Colonic mucosa (tissue), 4 donors: ENCODE measurements at places on chromosomes 3 and 15.

DNA sequence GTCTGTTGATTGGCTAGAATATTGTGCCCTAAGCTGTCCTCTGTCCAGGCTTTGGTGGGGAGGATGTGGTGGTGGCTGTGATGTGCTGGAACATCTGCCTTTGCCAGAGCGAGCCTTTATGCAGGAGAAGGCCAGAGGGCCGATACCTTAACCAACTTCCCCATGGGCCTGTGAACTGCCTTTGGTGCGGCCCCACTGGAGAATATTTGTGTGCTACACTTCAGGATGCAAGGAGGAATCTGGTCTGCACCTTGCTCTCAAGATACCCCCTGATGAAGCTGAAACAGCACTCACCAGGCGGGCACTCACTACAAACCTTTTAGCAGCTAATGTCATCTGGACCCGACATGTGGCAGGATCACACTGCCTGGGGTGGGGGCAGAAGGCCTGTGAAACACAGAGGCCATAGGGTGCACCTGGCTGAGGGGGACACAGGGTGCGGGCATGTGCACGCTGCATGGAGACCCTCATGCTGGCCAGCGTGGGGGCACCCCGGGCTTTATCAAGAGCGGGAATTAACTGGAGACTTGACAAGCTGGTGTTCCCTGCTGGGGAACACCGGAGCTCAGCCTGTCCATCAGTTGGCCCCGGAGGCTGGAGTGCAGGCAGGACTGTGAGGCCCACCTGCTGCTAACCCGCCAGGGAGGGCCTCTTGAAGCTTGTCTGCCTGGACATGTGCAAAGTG lies 16.4 kb downstream of the PRR23E start:
- H3K4me1 ChIP-seq, result no peaks in the 10 kb centered on the region
- H3K36me3 ChIP-seq, result no peaks in the 10 kb centered on the region
- H3K27me3 ChIP-seq, result no peaks in the 10 kb centered on the region
- no peak overlapping the region for H3K27ac ChIP-seq
- H3K4me3 ChIP-seq, result no peak overlapping the region

- no peaks in the 10 kb centered on the region for H3K27me3 ChIP-seq
- DNase-seq, result no peak
- H3K27ac ChIP-seq, result no peak overlapping the region
- no peaks in the 10 kb centered on the region for H3K36me3 ChIP-seq
- no peak overlapping the region for H3K4me3 ChIP-seq
Measured at GRCh38 chr3:29318251-29318650, 37.4 kb downstream of the RBMS3 start.

- no peaks in the 10 kb centered on the region for H3K36me3 ChIP-seq
- H3K4me1 ChIP-seq, result peaks cover 4% of the 10 kb centered on the region
- no peaks in the 10 kb centered on the region for H3K27me3 ChIP-seq
- DNase-seq, result no peak
- no peak overlapping the region for H3K4me3 ChIP-seq
Measured at GRCh38 chr15:64216730-64217428, 54.1 kb upstream of the PPIB start.

GRCh38 chr15:80252121-80252518 lies at the start of gene CTXND1:
Gene CTXND1 (minus strand): TSS chr15:80252213. CDS start chr15:80201949, 50,264 bp downstream.
- peak within 1 kb of the TSS; percentile 16 for H3K4me3 ChIP-seq
- H3K27ac ChIP-seq, result no peak within 1 kb of the TSS
- H3K4me1 ChIP-seq, result no peaks in the 10 kb centered on the region
- peaks cover 30% of the 10 kb centered on the region for H3K27me3 ChIP-seq
- DNase-seq, result no peak
- H3K36me3 ChIP-seq, result no peaks in the 10 kb centered on the region

- no peak overlapping the region for H3K27ac ChIP-seq
- H3K4me3 ChIP-seq, result no peak overlapping the region
- H3K36me3 ChIP-seq, result no peaks in the 10 kb centered on the region
- H3K27me3 ChIP-seq, result no peaks in the 10 kb centered on the region
- no peak for DNase-seq
Measured at GRCh38 chr15:63255489-63255990, 21.9 kb upstream of the APH1B start.

DNA sequence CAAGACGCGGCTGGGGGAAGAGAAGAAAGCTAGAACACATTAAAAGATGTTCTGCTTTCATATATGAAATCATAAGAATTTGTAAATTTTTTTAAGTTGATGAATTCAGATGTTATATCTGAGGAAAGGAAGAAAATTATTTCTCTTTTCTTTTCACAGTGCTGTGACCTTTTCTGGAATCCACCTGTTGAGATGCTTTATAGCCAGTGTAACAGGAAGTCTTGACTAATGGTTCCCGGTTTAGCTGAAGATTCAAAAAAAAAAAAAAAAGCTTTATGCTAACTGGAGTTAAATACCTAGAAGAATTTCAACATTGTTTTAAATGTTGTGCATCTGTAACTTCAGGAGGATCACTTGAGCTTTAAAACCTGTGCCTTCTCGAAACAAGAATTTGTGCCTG lies 9.9 kb downstream of the GTPBP8 start:
- H3K4me1 ChIP-seq, result no peaks in the 10 kb centered on the region
- peaks cover 3% of the 10 kb centered on the region for H3K36me3 ChIP-seq
- DNase-seq, result no peak
- H3K27ac ChIP-seq, result no peak overlapping the region
- no peak overlapping the region for H3K4me3 ChIP-seq

DNA sequence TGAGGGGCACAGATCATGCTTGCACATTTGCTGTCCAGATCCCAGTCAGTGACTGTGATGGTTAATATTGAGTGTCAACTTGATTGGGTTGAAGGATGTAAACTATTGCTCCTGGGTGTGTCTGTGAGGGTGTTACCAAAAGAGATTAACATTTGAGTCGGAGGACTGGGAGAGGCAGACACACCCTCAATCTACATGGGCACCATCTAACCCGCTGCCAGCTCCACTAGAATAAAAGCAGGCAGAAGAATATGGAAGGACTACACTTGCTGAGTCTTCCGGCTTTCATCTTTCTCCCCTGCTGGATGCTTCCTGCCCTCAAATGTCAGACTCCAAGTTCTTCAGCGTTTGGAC lies 5.1 kb downstream of the GP9 start:
- H3K36me3 ChIP-seq, result no peaks in the 10 kb centered on the region
- no peak overlapping the region for H3K4me3 ChIP-seq
- peak; percentile 72 for DNase-seq
- H3K27me3 ChIP-seq, result no peaks in the 10 kb centered on the region

DNA sequence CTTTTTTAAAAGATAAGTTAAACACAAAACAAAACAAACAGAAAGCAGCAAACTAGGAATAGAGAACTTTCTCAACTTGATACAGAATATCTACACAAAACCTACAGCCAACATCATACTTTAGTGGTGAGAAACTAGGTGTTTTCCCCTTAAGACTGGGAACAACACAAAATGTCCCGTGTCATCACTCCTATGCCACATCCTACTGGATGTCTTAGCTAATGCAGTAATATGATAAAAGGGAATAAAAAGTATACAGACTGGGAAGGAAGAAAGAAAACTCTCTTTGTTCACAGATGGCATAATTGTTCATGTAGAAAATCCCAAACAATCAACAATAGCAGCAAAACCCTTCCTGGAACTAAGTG lies 45.9 kb downstream of the TMEM45A start:
- no peaks in the 10 kb centered on the region for H3K27me3 ChIP-seq
- H3K27ac ChIP-seq, result no peak overlapping the region
- H3K4me3 ChIP-seq, result no peak overlapping the region

GRCh38 chr15:46409841-46410301 lies 775.0 kb downstream of the SQOR start:
- H3K36me3 ChIP-seq, result no peaks in the 10 kb centered on the region
- DNase-seq, result no peak
- no peaks in the 10 kb centered on the region for H3K4me1 ChIP-seq
- H3K27me3 ChIP-seq, result no peaks in the 10 kb centered on the region
- no peak overlapping the region for H3K27ac ChIP-seq

- no peaks in the 10 kb centered on the region for H3K36me3 ChIP-seq
- no peaks in the 10 kb centered on the region for H3K27me3 ChIP-seq
- no peaks in the 10 kb centered on the region for H3K4me1 ChIP-seq
- no peak for DNase-seq
- H3K4me3 ChIP-seq, result no peak overlapping the region
- no peak overlapping the region for H3K27ac ChIP-seq
Measured at GRCh38 chr3:39228496-39228895, 36.1 kb upstream of the XIRP1 start.

DNA sequence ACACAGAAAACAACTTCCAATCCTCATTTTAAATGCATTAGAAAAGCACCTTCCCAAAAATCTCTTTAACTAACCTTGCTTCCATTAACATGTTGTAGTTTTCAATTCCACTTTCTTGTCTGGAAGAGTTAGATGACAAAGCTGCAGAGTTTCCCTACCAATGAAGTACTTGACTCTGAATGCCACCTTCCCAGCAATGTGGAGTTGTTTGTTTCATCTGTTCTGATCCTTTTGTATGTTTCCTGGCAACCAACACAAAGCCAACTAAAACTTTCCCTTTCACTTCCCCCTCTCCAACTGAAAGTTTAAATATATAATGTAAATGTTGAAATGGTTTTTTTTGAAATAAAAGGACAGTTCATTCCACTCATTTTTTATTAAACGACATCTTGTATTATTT lies at the start of gene WDR49:
Gene WDR49, minus strand, starts transcription at position 183 of the 400 bp plus-strand sequence. CDS start 517 bp downstream, outside the sequence.
- H3K27ac ChIP-seq, result no peak within 1 kb of the TSS
- H3K4me1 ChIP-seq, result no peaks in the 10 kb centered on the region
- H3K4me3 ChIP-seq, result no peak within 1 kb of the TSS
- DNase-seq, result no peak
- no peaks in the 10 kb centered on the region for H3K36me3 ChIP-seq

DNA sequence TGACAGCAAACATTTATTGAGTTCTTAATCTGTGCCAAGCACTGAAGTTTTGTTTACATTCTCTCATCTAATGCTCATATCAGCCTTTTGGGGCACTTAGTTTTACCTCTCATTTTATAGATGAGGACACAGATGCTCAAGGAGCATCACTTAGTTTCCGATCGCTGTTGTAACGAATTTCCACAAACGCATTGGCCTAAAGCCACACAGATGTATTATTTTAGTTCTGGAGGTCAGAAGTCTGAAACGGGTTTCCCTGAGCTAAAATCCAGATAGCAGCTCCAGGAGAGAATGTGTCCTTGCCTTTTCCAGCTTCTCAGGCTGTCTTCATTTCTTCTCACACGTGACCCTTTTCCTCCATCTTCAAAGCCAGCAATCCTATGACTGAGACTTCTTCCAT lies 11.1 kb downstream of the SEMA6D start:
- no peaks in the 10 kb centered on the region for H3K27me3 ChIP-seq
- no peaks in the 10 kb centered on the region for H3K36me3 ChIP-seq
- no peaks in the 10 kb centered on the region for H3K4me1 ChIP-seq
- no peak for DNase-seq
- H3K4me3 ChIP-seq, result no peak overlapping the region

GRCh38 chr15:74548241-74548640 lies 7.2 kb downstream of the ARID3B start:
- no peak overlapping the region for H3K27ac ChIP-seq
- no peaks in the 10 kb centered on the region for H3K27me3 ChIP-seq
- H3K4me3 ChIP-seq, result no peak overlapping the region
- DNase-seq, result no peak
- H3K4me1 ChIP-seq, result peaks cover 11% of the 10 kb centered on the region
- H3K36me3 ChIP-seq, result no peaks in the 10 kb centered on the region

DNA sequence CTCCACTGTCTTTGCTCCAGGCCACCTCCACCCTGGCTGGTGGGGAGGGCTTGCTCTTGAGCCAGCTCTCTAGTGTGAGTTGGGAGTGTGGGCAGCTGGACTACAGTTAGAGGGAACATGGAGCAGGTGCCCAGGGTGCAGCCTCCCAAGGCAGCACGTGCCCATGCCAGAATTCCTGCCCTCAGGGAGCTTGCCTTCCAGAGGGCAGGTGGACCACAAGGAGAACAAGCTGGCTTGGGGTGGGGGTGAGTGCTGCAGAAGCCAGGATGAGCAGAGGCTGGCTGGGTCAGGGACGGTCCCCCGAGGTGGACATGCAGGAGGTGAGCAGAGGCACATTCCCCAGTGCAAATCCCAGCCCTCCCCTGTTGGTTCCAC lies 89.5 kb downstream of the VGLL4 start:
- DNase-seq, result no peak
- no peaks in the 10 kb centered on the region for H3K36me3 ChIP-seq
- no peak overlapping the region for H3K27ac ChIP-seq
- no peak overlapping the region for H3K4me3 ChIP-seq

DNA sequence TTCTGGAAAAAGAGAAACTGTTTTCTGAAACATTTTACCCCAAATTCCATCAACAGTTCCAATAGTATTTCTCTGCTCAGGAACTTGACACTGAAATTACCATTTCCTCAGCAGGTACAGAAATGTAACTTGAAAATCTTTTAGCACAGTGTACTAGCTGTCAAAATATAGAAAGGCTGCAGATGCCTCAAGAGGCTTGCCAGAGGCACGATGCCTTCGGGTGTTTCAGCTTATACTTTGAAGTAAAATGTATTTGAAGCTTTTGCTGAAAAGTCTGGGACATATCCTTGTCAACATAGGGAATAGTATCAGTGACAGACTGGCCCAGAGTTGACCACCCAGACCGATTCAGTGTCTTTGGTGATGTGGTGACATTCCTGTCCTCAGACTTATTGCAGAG lies 154.4 kb upstream of the CHRM5 start:
- no peaks in the 10 kb centered on the region for H3K36me3 ChIP-seq
- H3K4me3 ChIP-seq, result no peak overlapping the region
- no peak for DNase-seq
- H3K27me3 ChIP-seq, result no peaks in the 10 kb centered on the region
- no peaks in the 10 kb centered on the region for H3K4me1 ChIP-seq

DNA sequence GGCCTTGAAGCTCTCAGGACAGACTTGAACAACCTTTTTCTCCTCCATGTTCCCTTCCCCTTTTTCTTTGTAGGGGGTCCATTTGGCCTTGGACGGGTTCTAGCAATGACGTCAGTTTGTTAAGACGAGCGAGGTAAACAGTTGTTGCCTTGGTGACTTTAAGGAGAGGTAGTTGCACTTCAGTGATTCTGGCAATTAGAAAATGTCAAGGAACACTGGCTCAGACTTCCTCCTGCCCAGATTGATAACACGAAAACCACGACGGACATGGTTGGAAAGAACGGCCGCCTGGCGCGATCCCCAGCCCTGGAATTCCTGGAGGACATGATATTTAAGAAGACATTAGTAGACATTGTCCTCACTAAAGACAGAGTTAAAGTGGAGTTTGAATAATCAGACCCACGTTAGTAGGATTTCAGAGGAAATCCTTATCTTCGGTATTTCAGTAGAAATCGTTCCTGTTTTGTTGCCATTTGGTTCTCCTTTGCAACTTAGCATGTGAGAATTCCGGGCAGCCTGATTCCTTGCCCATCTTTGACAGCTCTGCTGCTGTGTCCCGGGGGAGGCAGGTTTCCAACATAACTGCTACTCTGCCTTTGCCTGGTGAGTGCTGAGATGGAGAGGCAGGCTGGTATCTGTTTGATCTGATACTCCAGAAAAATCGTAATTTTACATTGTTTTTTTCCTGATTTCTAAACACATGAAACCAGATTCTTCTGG lies 87.3 kb downstream of the ST6GAL1 start:
- H3K27ac ChIP-seq, result no peak overlapping the region
- peak; percentile 15 for DNase-seq

DNA sequence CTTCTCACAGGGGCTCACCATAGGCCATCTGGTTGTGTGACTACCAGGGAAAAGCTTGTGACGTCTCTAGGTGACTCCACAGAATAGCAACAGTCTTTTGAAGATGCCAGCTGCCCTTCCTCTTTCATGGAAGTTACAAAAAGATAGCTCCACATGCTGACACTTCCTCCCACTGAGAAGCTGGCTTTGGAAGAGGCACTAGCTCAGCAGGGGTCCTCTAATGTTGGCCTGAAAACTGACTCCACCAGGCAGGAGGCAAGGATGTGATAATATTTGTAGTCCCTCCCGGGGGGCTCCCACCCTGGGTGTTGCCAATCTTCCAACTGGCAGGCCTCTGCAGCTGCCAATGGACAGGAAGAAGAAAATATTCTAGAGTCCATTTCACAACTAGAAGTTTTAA lies 343.5 kb downstream of the NEK10 start:
- H3K27me3 ChIP-seq, result no peaks in the 10 kb centered on the region
- DNase-seq, result no peak
- no peak overlapping the region for H3K27ac ChIP-seq
- H3K36me3 ChIP-seq, result no peaks in the 10 kb centered on the region
